ENCODE measurements at places on chromosomes 5 and 9.

GRCh38 chr5:32583582-32584232 is 1.6 kb upstream of the SUB1 start:
- DNase-seq: peak; percentile 45

GRCh38 chr5:30413540-30413939 is 779.9 kb upstream of the CDH6 start:
- DNase-seq: no peak

DNA sequence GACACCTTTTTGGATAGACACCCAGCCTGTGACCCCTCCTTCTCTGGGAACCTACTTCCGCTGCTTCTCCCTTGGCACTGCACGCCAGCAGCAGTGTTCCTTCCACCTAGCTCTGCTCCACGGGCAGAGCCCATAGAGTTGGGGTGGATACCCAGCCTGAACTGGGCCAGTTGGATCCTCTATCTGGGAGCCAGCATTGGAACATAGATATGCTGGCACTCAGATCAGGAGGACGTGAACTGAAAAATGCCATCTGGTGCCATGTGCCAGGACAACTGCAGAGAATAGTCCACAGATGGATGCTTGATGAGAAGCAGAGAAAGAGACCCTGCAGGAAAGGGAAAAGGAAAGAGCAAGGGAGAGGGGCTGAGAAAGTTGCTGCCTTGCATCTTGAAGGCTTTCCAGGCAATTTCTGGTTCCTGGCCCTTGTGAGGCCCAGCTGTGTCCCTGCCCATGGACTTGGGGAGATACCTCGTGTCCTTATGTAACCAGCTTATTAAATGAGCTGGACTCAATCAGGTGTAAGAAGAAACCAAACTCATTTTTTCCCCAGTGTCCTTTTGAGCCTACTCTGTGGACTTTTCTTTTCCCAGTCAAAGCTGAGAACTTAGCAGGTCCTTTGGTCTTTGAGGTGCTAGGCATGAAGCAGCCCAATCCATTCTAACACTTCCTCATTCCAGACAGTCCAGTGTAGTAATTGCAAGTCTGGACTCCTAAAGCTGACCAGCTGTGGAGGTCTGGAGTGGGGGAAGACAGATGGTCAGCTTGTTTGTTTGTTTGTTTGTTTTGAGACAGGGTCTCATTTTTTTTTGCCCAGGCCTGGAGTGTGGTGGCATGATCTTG is 39.1 kb downstream of the ANGPTL2 start:
- no peak for DNase-seq

GRCh38 chr5:65873181-65873750 is 53.1 kb upstream of the ERBIN start:
- no peak for DNase-seq

- no peak for DNase-seq
Measured at GRCh38 chr5:148967783-148968182, 95.1 kb downstream of the SH3TC2 start.

DNA sequence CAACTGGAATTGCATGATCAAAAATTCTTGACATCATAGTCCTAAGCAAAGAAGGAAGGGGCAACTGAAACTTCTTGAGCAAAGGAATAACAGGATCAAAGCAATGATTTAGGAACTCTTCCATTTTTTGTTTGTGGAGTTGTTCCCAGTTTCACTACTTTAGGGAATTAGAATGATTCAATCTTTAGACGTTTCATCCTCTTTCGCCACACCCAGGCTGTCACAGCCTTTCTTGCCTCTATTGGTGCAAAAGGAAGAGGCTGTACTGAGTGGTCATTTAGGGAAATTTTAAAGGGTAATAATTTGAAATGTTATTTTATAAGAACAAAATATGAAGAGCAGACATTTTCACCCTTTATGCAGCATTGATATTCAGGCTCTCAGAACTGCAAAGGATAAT is 1026.0 kb upstream of the ARRDC3 start:
- no peak for DNase-seq
